Mesenteric fat pad (tissue), 1 donor: ENCODE measurements at places on chromosomes 6 and 20.

GRCh38 chr6:21633511-21634109, 40.1 kb downstream of the SOX4 start:
- no peak for DNase-seq

- DNase-seq: no peak
Measured at GRCh38 chr6:37807656-37808055, 11.9 kb upstream of the ZFAND3 start.

DNA sequence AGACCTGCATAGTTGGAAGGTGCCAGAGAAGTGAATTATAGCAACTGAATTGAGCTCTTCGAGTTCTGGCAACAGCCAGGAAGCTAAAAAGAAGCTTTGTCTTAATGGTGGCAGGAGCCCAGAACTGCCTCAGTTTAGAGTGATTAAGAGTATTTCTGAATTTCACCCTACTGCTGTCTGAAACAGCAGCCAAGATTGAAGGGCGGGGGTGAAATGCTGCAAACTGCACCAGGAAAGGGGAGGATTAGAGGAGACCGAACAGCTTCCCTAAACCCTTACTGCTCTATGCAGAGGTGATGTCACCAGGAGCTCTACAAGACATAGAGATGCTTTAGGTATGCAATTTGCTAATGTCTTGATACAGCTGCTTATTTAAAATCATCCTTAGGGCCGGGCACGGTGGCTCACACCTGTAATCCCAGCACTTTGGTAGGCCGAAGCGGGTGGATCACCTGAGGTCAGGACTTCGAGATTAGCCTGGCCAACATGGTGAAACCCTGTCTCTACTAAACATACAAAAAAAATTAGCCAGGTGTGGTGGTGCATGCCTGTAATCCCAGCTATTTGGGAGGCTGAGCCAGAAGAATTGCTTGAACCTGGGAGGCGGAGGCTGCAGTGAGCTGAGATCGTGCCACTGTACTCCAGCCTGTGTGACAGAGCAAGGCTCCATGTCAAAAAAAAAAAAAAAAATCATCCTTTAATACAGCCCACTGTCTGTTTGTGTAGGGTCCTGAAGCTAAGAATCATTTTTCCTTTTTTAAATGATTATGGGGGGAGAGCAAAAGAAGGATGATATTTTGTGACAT, 91.7 kb upstream of the IYD start:
- DNase-seq: no peak

DNA sequence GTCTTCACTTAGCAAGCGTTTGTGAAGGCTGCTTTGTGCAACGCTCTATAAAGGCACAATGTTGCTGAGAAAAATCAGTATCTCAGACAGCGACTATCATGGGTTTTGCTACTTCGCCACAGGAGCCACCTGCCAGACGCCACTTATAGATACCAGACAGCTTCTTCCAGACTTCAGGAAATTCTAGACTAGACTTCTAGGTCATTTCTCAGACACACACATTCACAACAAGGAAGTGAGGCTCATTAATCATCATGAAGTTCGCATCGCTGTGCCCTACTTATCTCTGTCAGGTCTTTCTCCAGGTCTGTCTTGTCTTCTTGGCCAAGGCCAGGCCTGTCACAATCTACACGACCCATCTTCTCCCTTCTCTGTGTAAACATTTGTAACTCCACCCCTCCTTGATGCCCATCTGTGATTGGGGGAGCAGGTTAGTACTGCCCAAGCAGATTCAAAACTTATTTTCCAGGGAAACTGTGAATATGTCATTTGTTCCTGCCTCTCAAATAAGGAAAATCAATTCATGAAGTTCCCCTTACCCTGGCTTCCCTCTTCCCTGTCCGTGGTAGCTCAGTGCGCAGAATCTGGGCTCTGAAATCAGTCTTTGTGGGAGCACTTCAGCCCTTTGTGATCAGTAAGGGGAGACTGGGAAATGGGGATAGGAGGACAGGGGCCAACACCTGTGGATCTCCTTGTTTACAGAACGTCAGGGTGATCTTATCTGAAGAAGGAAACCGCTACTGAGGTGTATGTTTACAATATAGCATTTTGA, 115.5 kb downstream of the TNFAIP3 start:
- no peak for DNase-seq
